ENCODE measurements at places on chromosomes 2 and 18. TPM values are rescaled to one million over a fixed set of nuclear protein-coding genes. Genes with fewer than 3 reads are reported as not detected.

Gene MRO
- 3.5 TPM for total RNA-seq

Gene NXPH2
- not detected for total RNA-seq

Gene CNTNAP5
- not detected for total RNA-seq

Gene PARD6G
- total RNA-seq, result 2.3 TPM

Gene TBR1
- total RNA-seq, result not detected

- DNase-seq, result no peak
Measured at GRCh38 chr2:104312684-104313083, 541.2 kb upstream of the POU3F3 start.

DNA sequence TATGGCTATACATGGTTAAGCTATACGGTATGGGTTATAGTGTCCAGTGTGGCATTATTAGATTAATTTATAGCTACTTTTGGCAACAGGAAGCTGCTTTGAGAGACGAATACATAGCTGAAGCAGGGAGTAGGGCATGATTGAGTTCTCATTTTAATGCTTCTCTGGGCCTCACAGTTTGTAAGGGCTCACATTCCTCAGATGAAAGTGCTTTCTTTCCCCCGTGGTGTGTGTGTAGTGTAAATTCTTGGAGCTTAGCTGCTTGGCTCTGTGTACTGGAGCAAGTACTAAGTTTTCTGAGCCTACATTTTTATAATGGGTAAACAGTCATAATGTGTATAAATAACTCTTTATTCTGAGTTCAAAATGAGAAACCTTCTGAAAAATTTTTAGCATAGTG is 173.7 kb downstream of the PTPRM start:
- no peak for DNase-seq

DNA sequence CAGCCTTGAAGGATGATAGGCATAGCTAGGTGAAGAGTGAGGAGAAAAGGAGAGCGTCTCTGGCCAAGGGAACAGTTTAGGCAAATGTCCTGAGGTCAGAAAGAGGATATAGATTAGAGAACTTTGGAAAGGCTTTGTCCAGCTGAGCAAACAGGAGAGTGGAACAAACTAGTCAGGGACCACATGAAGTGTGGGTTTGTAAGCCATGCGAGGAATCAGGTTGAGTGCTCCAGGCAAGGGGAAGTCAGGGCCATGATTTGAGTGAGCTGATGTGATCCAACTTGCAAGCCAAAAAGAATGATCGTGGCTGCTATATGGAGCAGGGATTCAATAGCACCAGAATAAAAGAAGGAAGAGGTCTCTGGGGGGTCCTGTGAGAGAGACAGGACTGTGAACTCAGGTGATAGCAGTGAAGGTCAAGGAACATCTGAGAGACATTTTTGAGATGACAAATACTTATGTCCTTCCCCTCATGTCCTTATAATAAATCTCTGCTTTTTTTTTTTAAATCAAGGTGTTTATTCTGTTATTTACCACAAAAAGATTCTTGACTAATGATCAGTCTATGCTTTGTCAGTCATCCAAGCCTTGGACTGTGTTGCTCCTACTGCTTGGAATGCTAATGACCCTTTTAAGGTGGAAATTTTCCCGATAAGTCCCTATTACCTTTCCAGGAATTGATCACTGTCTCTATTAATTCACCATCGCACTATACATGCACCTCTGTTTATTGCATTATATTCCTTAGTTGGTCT is 472.6 kb downstream of the TXNL1 start:
- DNase-seq, result no peak

DNA sequence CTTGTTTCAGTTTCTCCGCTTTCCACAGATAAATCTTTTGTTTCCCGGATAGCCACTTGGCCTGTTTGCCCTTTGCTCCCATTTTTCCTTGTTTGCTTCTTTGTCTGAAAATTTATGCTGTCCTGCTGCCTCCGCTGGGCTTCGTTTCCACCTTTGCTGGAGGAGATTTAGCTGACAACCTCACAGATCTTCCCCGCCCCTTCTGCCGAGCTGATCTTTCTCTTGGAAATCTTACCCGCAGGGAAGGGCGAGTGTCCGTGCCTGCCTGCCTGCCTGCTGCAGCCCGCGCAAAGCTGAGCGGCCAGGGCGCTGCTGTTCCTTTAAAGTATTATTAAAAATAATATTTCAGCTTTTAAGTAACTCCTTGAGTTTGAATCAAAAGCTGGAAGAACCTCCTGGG is 1.4 kb upstream of the XRCC5 start:
- no peak for DNase-seq

GRCh38 chr2:151619337-151619989 is 114.8 kb downstream of the NEB start:
- DNase-seq, result no peak

DNA sequence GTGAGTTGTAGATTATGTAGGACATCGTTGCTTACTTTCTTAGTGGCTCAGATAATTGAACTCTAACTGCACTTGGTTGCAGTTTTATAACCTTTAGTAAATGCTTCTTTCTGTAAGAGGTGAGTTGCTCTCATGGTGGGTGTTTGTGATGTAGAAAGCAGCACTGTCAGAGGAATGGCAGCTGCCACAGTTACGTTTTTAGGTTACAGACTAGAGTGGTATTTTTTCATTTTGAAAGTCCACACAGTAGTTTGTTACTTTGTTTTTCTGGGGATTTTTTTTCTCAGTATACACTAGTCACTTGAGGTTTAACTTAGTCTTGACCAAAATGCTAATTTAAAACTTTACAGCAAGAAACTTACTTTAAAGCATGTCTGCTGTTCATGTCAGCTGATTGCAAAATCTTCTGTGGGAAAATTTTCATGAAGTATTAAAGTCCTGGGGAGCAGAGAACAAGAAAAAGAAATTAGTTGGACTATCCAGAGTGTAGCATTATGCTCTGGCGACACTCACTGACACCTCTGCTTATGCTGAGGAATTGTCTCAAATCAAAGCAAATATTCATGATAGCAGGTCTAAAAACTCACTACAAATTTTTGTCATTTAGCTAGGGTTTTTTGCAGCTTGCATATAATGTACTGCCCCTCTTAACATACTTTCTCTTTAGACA is 14.8 kb downstream of the AFTPH start:
- no peak for DNase-seq

- DNase-seq, result no peak
Measured at GRCh38 chr2:42828487-42829425, 36.4 kb upstream of the HAAO start.

DNA sequence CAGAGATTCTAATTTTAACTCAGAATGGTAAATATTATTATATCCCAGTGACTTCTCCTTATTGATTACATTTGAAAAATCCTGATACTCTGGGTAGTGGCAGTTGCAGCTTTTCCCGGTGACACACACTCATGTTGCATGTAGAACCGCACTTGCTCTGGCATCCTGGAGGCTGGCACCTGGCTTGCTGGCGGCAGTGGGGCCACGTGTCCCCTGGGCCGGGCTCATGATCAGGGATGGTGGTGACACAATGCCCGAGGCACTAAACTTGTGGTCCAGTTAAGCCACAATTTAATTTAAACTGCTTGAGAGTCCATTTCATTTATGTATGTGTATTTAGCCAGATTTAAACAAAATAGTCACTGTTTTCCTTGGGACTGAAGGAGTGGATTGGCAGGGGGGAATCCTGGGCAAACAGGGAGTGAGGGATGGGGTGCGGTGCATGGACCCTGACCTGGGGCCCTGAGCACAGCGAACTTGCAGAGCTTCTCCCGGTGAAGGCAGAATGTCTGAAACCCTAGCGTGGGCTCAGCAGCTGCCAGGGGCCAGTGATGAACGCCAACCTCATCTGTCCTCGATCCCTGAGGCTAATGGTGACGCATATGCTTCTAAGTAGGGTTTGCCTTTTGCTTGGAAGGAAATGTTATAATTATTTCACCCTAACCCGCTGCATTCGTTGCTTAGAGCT is 50.0 kb downstream of the KCNG2 start:
- DNase-seq, result no peak

- no peak for DNase-seq
Measured at GRCh38 chr2:236117401-236117800, 50.8 kb downstream of the GBX2 start.

Measured in omental fat pad (tissue), 4 donors.